ENCODE measurements at places on chromosomes 12 and 14.
A peak's percentile ranks its signal among the peaks of the same experiment; 100 is the strongest.

GRCh38 chr14:58884442-58884841 is 246.7 kb downstream of the DACT1 start:
- no peak for DNase-seq

- no peak for DNase-seq
These were observed 635.5 kb downstream of the KCNH5 start for GRCh38 chr14:62409626-62410300.

GRCh38 chr12:67269633-67270573 is 745 bp downstream of the CAND1 start:
- peak; percentile 54 for DNase-seq

- DNase-seq = peak; percentile 41
These were observed 42.5 kb upstream of the PPM1H start for GRCh38 chr12:62977418-62977817.

DNA sequence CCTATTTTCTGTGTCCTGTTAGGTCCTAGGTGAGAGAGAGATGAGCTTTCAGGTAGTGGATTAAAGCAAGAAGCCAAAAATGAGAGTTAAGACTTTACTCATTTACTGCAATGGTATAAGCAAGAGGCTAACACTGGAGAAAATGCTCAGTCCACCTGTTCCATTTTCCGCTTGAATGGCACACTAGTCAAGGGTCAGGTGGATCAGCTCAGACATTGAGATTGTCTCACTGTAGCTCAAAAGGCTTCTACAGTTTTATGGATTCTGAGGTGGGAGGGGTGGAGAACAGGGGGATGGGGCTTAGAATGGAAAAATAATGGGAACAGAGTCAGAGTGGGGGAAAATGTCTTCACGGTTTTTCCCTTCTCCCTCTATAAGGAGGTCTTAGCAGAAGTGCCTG is 57.3 kb upstream of the MUCL1 start:
- DNase-seq = no peak

GRCh38 chr12:47158792-47159191 is 79.0 kb upstream of the AMIGO2 start:
- DNase-seq = no peak

DNA sequence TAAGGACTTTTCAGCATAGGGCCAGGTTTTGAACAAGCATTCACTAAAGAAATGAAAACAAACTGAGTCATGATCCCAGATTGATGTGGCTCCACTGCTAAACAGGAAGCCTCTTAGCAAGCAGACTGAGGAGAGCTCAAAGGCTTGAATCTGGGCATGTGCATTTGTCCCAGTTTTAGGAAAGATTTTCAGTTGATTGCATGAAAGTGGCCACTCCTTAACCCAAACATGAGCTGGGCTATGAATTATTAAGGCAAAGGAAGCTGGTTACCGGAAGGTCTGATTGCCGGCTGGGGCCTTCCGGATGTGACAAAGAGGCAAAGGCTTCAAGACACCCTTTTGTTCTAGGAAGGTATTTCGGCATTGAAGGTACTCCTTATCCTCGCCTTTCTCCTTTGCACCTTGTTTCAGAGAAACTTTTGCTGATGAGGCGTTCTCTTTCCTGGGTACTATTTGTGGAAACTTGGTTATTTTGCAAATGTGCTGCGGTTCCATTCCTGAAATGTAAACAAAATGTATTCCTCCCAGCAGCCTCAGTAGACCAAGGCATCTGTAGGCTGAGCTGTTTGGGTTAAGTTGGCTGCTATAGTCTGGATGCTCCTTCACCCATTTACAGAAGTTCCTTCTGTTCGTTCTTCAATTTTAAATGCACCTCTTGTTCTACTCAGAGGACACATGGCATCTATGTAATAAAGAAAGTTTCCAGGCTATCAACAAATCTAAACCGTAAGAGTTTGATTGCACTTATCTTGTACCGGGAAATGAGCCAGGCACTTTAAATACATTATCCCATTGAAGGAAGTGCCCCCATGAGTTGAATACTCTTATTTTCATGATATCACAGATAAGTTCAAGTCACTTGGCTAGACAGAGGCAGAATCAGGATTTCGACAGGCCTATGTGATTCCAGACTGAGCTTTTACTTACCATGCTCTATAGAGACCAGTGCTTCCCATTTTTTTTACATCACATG is 115.6 kb upstream of the METAP2 start:
- DNase-seq = no peak

All from common myeloid progenitor, CD34-positive (primary cell).